Forelimb muscle (tissue), 1 donor: ENCODE measurements at places on chromosomes 11 and 22. TPM values are rescaled to one million over a fixed set of nuclear protein-coding genes. Genes with fewer than 3 reads are reported as not detected.

DNA sequence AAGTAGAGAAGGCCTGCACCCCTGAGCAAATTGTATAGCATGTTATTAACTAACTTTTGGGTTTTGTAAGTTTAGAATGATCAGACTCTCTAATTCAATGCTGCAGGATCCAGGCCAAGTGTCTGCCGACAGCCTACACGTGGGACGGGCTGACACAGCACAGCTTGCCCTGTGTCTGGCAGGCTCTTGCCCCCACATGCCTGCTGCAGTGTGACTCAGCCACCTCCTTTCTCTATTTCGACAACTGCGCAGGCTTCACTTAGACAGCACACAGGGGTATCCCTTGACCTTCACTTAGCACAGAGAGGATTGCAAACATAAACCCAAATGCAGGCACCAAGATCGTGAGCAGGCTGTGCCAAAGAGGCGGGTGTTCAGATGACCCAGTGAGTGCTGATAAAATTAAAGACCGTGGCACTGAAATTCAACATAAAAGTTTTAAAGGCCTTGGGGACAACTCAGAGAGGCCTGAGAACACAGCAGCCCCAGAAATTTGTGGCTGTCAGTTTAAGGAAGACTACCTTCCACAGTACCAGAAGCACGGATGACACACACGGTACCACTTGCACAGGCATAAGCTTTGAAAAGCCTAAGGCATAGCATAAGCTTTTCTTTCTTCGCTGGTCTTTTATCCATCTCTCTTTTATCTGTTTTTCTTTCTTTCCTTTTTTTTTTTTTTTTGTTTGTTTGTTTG lies 37.8 kb downstream of the SCN3B start:
- DNase-seq = no peak

- no peak for DNase-seq
Observed at GRCh38 chr22:45683680-45684079, 12.0 kb downstream of the ATXN10 start.

GRCh38 chr11:61869708-61870451 lies 21.5 kb downstream of the FADS3 start:
- no peak for DNase-seq

The BEST1 gene
- polyA plus RNA-seq = 2.5 TPM

The C2CD2L gene
- 6.5 TPM for polyA plus RNA-seq

The KDELR3 gene
- 21.4 TPM for polyA plus RNA-seq

GRCh38 chr11:82521427-82521826 lies 212.2 kb downstream of the FAM181B start:
- peak; percentile 11 for DNase-seq

DNA sequence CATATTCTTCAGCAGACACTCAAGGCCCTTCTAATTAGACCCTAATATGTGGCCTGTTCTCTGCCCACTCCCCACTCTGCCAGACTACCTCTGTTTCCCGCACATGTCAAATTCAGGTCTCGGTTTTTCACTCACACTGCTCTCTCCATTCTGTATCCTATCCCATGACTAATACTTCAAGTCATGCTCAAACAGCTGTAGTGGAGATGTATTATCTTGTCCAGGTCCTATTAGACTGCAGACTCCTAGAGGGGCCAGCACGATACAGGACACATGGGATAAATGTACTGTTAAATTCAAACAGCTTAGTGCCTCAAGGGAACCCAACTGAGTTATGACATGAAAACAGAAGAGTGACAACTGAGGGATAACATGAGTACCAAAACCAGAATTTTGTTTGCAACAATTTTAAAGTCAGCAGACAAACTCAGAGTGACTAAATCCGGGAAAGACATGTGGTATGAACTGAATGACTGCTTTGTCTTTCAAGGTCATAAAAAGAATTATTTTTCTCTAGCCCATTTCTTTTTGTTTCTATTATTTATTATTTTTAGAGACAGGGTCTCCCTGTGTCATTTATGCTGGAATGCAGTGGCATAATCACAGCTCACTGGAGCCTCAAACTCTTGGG lies 20.5 kb downstream of the ATP6V1E1 start:
- no peak for DNase-seq

- DNase-seq = no peak
Observed at GRCh38 chr22:17637490-17638181, 921 bp upstream of the BCL2L13 start.

- no peak for DNase-seq
Observed at GRCh38 chr11:65554057-65554818, 3.9 kb downstream of the LTBP3 start.

The LMO1 gene
- 4.0 TPM for polyA plus RNA-seq

The LRRC74B gene
- polyA plus RNA-seq = 0.18 TPM

The CRYBA4 gene
- polyA plus RNA-seq = not detected

GRCh38 chr11:2209900-2210321 lies 38.3 kb upstream of the TH start:
- no peak for DNase-seq

DNA sequence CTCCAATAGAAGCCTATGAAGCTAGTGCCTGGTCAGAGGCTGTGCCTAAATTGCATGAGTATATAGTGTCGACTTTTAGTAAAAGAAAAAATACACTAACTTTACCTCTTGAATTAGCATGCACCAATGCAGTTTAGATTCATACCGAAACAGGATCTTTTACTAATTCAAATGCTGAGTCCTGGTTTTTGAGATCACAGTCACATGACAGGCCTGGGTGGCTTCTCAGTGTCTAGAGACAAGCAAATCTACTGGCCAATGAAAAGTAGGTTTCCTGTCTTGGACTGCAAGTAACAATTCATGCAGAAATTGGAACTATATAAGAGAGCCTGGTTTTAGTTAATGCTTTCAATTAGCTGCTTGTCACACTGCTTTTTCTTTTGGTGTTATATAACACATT lies 7.2 kb downstream of the ARHGEF12 start:
- no peak for DNase-seq

The MN1 gene
- polyA plus RNA-seq = 16.9 TPM

DNA sequence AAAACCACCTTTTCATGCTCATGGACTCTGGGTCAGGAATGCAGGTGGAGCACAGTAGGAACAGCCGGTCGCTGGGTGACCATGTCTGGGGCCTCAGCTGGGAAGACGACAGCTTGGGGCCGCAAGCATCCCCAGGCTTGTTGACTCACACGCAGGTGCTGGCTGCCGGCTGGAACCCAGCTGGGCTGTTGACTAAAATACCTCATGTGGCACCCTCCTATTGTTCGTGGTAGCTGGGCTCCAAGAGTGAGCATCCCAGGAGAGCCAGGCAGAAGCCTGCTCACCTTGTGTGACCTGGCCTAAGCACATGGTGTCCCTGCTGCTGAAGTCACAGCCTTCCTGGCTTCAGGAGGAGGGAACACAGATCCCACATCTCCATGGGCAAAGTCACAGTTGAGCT lies 9.4 kb downstream of the DPP3 start:
- no peak for DNase-seq

DNA sequence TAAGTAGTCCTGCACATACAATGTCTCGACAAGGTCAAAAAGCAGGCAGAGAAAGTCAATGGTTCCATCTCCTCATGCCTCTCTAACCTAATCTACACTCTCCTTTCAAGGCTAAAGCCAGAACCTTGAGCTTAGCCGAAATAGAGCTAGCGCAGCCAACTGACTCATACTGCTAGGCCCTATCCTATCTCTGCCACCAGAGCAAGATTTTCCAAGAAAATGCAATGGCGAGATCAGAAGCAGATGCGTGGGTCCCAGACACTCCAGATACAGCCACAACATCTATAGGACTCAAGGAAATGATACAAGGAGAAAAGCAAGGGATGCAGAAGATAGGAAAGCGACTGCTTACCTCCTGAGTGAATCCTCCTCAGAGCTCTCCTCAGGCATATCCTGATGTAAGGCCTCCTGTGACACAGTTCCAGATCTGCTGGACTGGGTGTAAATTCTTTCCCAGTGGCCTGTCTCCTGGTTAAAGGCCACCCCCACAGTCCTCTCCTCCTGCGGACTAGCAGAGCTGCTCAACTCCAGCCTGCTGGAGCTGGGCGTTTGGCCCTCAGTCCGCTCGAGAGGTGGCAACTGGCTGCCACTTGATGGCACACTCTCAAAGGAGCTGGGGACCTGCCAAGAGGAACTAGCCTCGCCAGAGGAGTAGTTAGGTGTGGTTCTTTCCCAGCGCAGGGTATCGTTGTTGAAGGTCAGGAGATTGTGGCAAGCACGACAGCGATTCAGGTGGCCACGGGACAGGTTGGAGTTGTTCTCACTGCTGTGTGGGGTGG lies 52.0 kb downstream of the AMBRA1 start:
- DNase-seq = no peak

DNA sequence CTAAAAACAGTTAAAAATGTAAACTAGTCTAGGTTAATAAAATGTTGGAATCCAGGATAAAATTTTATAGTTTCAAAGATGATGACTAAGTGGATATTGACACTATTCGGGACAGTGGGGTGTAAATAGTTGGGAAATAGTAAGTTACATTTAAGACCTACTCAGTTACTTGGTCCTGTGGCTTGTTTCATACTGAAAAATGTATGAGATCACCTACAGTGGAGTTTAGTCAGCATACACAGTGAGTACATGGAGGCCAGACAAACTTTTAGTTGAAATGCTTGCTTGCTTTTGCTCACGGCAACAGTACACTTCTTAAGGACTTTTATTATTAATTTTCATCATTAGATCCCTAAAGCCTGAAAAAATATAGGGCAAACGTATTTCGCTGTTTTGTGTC lies 16.1 kb downstream of the TRIM22 start:
- no peak for DNase-seq

The MOGAT2 gene
- polyA plus RNA-seq = not detected

The GTPBP1 gene
- polyA plus RNA-seq = 32.0 TPM

The NPAS4 gene
- polyA plus RNA-seq = 0.28 TPM

The RAB36 gene
- polyA plus RNA-seq = 0.80 TPM

DNA sequence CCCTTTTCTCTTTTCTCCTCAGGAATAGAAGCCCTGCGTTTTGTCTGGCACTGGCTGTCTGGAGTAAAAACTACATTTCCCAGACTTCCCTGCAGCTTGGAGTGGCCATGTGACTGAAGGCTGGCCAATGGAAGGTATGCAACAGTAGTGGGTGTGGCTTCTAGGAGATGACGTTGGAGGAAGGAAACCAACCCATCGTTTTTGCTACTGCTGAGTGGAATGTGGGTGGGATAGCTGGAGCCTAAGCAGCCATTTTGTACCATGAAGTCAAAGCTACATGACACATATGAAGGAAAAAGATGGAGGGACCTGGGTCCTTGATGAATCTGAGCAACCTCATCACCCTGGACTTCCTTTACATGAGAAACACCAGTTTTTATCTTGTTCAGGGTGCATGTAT lies 19.6 kb downstream of the FGF3 start:
- no peak for DNase-seq

DNA sequence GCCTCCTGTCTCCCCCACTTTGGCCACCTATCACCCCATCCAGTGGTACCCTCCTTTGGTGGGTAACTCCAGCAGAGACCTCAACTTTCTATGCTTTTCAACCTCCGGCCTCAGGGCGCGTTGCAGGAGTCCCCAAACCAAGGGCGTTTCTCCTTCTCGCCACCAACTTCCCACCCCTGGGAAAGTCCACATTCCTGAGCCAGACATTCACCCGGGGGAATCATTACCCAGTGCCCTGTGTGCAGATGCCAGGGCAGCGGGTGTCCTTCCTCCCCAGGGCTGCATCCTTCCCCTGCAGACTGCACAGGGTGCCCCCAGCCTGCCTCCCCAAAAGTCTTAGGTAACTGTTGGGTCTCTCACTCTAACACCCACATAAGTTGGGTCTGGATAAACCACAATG lies 26.4 kb downstream of the MYEOV start:
- DNase-seq = no peak

DNA sequence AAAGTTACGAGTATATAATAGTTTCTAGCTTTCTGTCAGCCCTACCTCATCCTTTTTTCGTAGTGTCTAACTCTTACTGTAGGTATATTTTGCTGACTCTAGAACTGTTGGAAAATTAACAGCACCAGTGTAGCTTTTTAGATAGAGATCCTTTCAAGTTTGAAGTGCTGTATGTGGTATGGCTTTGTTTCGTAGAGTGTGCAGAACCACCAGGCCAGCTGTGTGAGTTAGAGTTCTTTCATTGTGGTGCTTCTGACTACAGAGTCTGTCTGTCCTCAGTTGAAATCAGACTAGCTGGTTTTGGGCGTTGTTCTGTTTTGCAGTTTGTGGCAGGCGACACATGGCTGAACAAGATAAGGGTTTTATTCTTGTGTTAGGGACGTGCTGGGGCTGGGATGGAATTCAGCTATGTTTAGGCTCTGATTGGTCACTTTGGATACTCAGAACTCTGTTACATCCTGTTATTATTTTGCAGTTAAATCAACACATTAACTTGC lies 3.2 kb downstream of the ARHGEF12 start:
- no peak for DNase-seq

- no peak for DNase-seq
Observed at GRCh38 chr11:88597387-88597786, 259.9 kb upstream of the CTSC start.

The TRIM6 gene
- 1.4 TPM for polyA plus RNA-seq

The NAALAD2 gene
- 5.2 TPM for polyA plus RNA-seq

The ACTN3 gene
- 24.1 TPM for polyA plus RNA-seq

The TMEM121B gene
- polyA plus RNA-seq = 5.9 TPM

DNA sequence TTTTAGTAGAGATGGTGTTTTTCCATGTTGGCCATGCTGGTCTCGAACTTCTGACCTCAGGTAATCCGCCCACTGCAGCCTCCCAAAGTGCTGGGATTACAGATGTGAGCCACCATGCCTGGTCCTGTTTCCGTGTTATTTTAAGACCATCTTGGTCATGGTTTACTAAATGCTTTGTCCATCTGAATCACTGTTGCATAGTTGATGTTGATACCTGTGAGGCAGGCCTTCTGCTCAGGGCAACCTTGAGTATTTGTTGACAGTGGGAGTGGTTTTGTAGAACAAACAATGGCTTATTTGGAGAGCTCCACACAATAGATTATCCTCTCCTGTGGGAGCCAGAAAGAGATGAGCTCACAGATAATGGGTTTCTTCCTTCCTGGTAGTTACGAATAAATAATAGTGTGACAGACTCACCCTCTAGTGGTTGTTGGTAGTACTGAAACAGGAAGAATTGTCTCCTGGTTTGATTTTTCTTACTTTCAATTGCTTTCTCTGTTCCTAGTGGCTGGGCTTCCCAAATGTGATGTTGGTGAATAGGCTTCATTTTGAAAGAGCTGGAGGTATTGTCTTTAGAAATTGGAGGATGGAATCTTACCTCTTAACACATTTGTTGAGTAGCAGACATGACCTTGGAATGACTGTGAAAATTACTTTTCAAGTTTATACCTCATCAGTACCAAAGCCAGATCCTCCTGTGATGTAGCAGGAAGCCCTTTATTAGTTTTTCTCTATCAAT lies 39.0 kb downstream of the CTNND1 start:
- peak; percentile 56 for DNase-seq

GRCh38 chr11:10072142-10072541 lies 221.9 kb downstream of the SBF2 start:
- DNase-seq = no peak

The ATL3 gene
- polyA plus RNA-seq = 13.6 TPM
